ENCODE measurements at places on chromosomes 16 and 17. TPM values are rescaled to one million over a fixed set of nuclear protein-coding genes. Genes with fewer than 3 reads are reported as not detected.

DNA sequence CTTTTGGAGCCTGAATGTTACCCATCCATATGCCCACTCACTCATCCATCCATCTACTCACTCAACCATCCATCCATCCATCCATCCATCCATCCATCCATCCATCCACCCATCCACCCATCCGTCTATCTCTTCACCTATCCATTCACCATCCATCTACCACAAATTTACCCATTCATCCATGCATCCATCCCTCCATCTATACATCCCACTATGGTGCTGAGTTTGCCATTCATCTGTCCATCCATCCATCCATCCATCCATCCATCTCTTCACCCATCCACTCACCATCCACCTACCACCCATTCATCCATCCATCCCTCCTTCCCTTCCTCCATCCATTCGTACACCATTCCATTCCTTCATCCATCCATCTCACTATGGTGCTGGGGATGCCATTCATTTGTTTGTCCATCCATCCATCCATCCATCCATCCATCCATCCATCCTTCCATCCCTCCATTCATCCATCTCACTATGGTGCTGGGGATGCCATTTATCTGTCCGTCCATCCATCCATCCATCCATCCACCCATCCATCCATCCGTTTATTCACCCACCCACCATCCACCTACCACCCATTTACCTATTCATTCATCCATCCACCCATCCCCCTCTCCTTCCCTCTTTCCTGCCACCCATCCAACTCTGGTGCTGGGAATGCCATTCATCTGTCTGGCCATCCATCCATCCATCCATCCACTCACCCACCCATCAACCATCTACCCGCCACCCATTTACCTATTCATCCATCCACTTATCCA, 39.7 kb downstream of the RGS9 start:
- no peak for DNase-seq

GRCh38 chr17:48993305-48993704, 3.9 kb upstream of the IGF2BP1 start:
- DNase-seq: no peak

DNA sequence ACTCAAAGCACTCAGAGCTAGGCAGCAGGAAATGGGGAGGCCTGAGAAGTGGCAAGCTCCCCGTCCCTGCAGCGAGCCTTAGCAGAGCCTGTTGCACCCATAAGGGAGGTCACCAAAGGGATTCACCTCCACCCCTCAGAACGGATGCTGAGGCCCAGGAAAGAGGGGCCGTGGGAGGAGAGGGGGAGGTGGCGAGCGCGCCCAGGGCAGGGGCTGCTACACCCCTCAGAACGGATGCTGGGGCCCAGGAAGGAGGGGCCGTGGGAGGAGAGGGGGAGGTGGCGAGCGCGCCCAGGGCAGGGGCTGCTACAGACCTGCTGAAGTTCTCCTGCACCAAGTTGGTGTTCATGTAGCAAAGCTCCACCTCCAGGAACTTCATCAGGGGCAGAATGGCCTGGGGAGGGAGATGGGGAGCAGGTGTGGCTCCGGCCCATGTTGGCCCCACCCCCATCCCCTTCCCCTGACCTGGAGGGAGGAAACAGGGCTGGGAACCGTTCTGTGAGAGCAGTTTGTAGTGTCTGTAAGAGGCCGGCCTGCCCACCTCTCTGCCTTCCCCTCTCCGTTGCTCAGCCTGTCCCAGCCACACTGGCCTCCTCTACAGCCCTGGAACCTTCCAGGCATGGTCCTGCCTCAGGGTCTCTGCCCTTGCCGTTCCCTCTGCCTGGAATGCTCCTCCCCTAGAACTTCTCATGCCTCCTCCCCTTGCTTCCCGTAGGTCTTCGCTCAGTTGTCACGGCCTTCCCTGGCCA, 11.4 kb downstream of the UNC13D start:
- no peak for DNase-seq

GRCh38 chr17:57544834-57545463, 200.2 kb downstream of the CCDC182 start:
- no peak for DNase-seq

Gene CYB561
- 15.3 TPM for total RNA-seq

GRCh38 chr16:69073181-69073702, 32.2 kb upstream of the HAS3 start:
- DNase-seq: no peak

DNA sequence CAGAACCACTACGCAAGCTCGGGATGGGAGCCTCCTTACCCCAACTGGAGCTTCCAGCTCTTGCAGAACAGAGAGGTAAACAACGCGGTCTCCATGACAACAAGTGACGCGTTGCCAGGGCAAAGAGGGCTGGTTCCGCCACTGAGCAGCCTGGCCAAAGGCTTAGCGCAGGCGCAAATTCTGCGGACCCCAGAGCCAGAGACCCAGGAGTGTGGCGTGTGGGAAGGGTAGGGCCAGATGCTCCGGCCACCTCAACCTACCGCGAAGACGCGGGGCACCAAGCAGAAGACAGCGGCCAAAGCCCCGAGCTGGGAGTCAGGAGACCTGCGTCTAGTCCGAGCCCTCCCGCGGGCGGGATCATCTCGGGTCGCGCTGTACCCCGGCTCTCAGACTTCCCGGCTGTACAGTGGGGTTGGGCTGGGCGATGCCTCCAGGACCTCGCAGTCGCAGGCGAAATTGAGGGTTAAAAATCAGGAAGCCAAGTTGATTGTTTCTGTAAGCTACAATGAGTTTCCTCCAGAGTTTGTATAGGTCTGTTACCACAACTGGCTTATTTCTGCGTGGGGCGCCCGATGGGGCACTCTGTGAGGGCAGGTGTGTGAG, at the start of gene TEKT1:
Gene TEKT1 (minus strand): TSS at position 69 of the 603 bp plus-strand sequence. CDS start 1,353 bp downstream, outside the sequence.
- DNase-seq: peak; percentile 32

Gene TCAP
- total RNA-seq: 1.3 TPM
